Keratinocyte (primary cell): ENCODE measurements at places on chromosomes 16 and 17.

GRCh38 chr16:3625911-3626732, 14.7 kb upstream of the SLX4 start:
- no peak for DNase-seq

GRCh38 chr17:4833941-4834680, 971 bp downstream of the MINK1 start:
- DNase-seq: no peak

DNA sequence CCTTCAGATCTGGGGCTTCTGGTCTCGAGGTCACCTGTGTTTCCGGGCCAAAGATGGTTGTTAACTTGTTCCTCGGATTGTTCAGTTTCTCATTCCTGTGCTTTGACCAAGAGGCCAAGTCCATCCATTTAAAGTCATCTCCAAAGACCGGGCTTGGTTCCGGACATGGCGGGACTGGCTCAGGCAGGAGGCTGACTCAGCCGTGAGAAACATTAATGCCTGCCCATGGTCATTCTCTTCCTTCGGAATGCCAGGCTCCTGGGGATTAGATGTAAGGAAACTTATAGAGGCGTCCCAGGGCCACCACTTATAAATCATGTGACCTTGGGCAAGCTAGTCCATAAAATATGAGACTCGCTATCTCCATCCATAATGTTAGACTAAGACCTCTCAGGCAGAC, 13.6 kb upstream of the NKD1 start:
- DNase-seq: no peak

DNA sequence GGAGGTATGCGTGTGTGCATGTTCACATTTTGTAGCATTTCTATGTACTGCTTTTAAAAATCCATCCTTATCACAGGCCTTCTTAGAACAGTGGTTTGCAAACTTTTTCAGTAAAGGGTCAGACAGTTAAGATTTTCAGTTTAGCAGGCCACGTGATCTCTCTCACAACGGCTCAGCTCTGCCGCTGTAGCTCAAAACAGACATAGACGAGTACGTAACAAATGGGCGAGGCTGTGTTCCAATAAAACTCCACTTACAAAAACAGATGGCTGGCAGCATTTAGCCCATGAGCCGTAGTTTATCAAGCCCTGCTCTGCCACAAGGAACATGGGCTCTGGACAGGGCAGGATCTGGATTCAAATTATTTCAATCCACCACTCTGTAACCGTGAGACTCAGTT, 141.8 kb downstream of the XYLT1 start:
- no peak for DNase-seq

DNA sequence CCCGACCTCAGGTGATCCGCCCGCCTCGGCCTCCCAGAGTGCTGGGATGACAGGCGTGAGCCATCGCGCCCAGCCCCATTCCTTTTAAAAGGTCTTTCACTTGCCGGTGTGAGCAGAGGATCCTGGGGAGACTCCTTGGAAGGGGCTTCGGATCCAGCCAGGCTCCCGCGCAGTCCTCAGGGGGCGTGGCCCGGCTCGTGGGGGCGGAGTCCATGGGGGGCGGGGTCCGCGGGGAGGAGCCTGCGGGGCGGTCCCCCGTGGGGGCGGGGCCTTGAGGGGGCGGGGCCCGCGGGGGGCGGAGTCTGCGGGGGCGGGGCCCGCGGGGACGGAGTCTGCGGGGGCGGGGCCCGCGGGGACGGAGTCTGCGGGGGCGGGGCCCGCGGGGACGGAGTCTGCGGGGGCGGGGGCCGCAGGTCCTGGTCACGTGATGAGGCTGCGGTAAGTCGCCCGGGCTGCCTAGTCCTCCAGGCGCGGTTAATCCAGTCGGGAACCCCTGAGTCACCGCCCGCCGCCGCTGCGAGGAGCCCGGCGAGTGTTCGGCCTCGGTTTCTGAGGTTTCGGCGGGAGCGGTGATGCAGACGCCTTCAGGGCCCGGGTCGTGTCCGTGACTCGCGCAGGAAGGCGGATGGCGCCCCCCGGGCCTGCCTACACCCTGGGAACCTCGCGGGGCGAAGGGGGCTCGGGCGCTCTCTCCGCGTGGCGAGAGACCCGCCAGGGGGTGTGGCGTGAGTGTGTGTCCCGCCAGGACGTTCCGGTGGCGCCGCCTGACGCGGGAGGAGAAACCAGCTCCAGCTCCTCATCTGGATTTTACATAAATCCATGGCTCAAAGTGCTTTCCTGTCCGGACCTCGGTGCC, 23.6 kb upstream of the ABR start:
- peak; percentile 38 for DNase-seq

GRCh38 chr17:14299280-14300141, 1.4 kb upstream of the HS3ST3B1 start:
- no peak for DNase-seq

- no peak for DNase-seq
Observed at GRCh38 chr16:83513008-83513755, 294.6 kb upstream of the HSBP1 start.

GRCh38 chr17:79116575-79117368, 42.1 kb downstream of the ENGASE start:
- DNase-seq: no peak

GRCh38 chr16:77971306-77972061, 50.9 kb upstream of the CLEC3A start:
- DNase-seq: peak; percentile 13

GRCh38 chr16:63416712-63417111, 1380.5 kb upstream of the CDH8 start:
- DNase-seq: no peak

DNA sequence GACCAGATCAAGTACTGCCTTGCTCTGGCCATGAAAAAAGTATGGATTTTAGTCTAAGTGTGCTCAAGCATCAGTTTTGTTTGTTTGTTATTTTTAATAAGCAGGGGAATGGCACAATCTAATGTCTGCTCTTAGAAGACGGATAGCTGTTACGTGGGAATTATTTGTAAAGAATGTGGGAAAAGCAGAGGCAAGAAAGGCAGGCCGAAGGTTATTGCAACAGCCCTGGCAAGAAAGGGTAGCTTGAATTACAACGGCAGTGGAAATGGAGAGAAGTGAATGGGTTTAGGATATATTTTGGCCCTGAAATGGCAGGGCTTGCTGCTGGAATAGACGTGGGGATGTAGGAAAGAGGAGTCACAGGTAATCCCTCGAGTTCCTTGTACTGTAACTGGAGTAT, 987 bp upstream of the HASPIN start:
- no peak for DNase-seq

DNA sequence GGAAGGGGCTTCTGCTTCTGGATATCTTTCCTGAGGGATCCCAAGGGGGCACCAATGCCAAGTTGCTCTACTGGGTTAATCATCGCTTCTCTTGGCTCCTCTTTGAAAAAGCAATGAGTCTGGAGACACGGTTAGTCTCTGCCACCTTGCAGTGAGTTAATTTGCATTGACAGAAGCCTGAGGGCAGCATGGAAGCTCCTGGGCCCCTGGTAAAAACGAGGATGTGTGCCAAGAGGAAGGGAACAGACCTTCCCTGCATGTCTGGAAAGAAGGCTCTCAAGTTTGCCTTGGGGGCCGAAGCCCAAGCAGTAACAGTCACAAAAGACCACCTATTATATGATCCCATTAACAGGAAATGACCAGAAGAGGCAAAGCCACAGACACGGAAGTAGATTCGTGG, 86.7 kb downstream of the IRX5 start:
- no peak for DNase-seq

- DNase-seq: no peak
Observed at GRCh38 chr17:61570118-61570517, 20.9 kb downstream of the NACA2 start.

- DNase-seq: no peak
Observed at GRCh38 chr17:72587773-72588511, 467.1 kb downstream of the SOX9 start.

DNA sequence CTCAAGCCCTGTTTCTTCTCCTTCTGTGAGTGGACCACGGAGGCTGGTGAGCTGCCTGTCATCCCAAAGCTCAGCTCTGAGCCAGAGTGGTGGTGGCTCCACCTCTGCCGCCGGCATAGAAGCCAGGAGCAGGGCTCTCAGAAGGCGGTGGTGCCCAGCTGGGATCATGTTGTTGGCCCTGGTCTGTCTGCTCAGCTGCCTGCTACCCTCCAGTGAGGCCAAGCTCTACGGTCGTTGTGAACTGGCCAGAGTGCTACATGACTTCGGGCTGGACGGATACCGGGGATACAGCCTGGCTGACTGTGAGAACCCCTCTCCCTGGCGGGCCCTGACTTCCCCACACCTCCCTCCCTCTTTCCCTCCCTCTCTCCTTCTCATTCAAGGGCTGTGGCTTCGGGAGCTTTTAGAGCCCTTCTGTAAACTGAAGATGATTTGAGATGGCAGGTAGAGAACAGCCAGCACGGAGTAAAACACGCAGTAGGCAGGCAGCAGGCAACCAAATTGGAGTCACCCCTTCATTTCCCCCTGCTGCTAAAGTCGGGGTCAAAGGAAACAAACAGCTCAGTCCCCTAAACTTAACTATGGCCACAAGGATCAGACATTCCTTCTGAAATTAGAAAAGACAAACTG, 3.9 kb downstream of the SPACA3 start:
- no peak for DNase-seq

DNA sequence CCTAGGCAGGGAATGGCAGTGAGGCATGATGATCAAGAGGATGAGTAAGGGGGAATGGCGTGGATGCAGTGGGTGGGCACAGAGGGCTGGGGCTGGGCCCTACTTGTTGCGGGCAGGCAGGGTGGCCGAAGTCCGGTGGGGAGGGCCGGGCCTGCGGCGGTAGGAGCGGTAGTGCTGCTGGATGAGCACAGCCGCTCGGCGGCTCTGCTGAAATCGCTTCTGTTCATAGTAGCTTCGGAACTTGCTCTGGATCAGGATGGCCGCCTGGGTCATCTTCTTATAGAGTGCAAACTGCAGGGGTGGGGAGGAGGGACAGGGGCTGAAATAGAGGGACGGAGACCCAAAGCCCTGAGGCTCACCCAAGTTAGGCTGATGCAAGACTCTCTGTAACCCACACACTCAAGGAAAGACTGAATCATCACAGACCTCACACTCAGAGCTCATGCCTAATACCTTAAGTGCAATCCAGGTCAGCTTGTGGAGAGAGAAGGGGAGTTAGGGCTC, 1.5 kb upstream of the SPAG7 start:
- no peak for DNase-seq

DNA sequence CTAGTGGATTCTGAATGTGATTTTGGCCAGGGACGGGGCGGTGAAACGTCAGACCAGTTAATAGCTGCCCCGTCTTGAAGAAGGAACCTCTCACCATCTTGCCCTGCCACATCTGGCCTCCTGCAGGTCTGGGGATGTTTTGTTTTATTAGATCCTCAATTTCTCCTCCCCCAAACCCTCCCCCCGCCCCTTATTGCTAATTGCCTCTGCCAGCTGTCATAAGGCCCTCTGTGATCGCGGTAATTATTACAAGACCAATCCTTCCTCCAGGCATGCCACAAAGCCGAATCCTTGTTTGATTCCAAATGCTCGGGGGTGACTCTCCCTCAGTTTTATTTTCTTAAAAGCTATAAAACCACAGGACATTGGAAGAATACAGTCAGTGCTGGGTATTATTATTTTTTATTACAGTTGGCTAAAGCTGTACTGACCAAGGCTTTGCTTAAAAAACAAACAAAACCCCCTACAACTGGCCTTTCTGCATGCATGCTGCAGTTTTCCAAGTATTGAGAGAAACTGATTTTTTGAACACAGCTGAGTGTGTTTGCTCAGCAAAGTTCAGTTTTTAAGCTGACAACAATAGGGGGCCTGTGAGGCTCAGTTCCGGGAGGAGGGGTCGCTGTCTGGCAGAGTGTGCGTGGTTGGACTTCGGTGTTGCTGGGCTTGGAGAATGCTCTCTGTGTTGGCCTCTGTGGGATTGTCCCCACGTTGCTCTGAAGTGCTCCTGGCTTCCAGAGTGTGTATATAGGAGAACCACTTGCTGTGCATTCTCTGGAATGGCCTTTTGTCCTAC, 1.7 kb downstream of the KSR1 start:
- DNase-seq: no peak

GRCh38 chr17:13646411-13646810, 44.7 kb upstream of the HS3ST3A1 start:
- no peak for DNase-seq

- DNase-seq: no peak
Observed at GRCh38 chr17:81040791-81041337, 5.9 kb downstream of the BAIAP2 start.

- no peak for DNase-seq
Observed at GRCh38 chr17:64773836-64774761, 112.0 kb upstream of the SMURF2 start.

GRCh38 chr16:54590836-54591235, 304.2 kb upstream of the IRX3 start:
- no peak for DNase-seq

DNA sequence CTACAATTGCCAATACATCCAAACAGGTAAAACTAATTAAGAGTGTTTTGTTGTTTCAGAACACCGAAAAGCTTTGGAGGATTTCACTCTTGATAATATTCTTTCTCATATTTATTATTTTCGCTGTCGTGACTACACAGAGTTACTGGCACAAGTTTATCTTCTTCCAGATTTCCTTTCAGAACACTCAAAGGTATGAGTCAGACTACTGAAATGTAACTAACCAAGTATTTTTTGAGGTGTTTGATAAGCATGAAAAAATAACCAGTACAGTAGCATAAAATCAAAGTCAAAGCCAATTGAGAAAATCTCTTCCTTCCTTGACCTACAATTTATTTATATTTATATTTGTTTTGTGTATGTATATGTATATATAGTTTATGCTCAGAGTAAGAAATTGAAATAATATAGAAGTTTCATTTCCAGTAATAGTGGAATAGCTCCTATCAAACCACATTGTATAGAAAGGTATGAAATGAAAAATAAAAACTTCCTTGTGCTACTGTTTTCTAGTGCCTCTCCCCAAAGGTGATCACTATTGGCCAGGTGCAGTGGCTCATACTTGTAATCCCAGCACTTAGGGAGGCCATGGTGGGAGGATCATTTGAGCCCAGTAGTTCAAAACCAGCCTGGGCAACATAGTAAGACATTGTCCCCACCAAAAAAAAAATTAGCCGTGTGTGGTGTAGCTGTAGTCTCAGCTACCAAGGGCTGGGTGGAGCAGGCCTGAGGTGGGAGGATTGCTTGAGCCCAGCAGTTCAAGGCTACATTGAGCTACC, 10.9 kb downstream of the RAD51C start:
- no peak for DNase-seq

GRCh38 chr17:1485423-1486376, 6.8 kb downstream of the MYO1C start:
- DNase-seq: no peak
